Stimulated activated CD4-positive, alpha-beta T cell treated with anti-CD3 and anti-CD28 coated beads, TNF-alpha, amount 100 ng/mL, for 24 hours (primary cell): ENCODE measurements at places on chromosomes 5 and 9.

DNA sequence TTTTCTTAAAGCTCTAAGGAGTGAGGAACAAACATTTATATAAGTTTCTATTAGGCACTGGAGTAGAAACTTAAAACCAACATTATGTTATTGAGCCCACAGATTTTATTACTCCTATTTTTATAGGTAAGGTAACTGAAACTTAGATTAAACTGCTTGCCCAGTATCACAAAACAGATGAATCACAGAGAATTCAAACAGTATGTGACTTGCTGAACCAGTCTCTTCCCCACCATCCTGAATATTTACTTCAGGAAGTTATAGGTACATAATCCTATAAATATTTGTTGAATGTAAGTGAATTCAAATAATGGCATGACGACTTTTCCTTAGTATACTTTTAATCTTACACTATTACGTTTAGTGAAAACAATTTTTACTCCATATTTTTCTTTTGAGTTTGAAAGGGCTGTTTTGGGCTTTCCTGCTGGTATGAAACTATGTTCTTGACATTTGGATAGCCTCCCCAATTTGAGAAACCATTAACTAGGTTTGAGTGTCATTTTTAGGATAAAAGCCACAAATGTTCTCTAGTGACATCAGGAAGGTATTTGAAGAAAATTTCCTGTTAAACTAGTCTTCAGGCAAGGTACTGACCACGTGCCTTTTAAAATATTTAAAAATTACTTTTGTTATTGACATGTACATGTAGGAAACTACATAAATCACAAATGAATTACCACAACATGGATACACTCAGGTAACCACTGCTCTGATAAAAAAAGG is 39.3 kb downstream of the PRRC1 start:
- no peak for DNase-seq

GRCh38 chr9:112605518-112605917 is 112.4 kb downstream of the INIP start:
- DNase-seq = no peak

DNA sequence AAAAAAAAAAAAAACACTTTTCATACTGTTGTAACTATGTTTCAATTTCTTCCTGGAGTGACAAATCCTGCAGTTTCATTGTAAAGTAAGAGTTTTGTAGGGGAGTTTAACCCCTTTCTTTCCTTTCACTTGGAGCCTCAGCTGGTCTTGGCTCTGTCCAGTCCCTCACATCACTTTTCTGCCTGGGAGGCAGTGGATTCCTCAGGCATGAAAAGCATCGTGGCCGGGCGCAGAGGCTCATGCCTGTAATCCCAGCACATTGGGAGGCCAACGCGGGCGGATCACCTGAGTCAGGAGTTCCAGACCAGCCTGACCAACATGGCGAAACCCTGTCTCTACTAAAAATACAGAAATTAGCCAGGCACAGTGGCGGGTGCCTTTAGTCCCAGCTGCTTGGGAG is 45.6 kb upstream of the MYO10 start:
- DNase-seq = no peak

DNA sequence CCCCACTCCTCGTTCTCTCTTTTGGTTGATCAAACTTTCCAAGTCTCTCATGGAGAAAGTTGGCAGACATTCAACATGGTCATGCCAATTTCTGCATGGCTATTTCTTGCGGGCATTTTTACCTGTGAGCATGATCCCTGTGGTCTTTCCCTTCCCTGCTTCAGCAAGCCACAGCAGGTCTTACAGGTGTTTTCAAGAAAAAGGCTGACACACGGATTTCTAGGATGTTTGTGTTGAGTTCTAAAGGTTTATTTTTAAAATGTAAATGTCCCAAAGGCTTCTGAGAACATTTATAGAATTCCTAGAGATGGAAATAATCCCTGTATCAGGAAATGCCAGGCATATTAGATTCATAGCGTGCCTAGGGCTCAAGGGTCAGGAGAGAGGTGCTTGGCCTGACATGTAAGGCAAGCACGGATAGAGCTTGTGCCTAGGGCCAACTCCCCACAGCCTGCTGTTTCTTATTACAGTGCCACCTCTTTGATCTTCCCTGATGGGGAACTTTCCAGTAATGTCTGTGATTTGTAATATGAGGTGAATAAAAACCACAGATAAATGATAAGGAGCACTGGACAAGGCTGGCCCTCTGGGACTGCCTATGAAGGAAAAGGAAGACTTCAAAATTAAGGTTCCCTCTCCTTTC is 79.8 kb downstream of the MUSK start:
- DNase-seq = no peak

GRCh38 chr9:5364294-5365024 is 24.8 kb upstream of the RLN1 start:
- DNase-seq = no peak

DNA sequence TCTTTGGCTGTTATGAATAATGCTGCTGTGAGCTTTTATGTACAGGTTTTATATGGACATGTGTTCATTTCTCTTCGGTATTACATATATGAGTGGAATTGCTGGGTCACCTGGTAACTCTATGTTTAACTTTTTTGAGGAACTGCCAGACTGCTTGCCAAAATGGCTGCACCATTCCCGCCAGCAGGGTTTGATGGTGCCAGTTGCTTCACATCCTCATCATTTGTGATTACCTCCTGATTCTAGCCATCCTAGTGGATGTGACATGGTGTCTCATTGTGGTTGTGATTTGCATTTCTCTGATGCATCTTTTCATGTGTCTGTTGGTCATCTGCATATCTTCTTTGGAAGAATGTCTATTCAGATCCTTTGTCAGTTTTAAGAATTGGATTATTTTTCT is 10.7 kb downstream of the NANS start:
- no peak for DNase-seq

DNA sequence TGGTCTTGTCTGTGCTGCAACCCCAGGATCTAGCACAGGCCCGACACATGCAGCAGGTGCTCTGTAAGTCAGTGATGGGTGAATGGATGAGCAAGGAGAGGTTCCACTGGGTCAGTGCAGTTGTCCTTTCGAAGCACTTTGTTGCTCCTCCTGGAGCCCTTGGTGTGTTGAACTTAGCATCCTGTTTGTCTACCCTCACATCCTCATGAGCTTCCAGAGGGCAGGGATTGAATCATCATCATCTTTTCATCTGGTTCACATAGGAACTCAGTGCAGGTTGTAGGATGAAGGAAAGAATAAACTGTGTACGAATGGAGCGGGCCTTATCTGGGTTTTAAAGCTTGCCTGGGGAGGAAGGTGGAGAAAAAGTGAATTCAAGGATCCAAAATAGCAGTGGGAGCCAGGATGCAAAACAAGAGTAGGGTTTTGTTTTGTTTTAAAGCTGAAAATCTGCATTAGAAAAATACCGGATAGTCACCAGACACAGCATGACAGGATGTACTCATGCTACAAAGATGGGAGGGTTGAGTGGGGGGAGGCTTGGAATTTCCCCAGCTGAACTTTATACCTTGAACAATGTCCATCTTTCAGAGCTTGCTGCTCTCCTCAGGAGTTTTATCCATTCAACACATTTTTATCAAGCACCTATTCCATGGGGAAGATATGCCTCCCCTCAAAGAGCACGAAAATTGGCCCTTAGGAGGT is 55.8 kb downstream of the PTTG1 start:
- DNase-seq = no peak

- DNase-seq = no peak
These were observed 323.4 kb downstream of the KDM4C start for GRCh38 chr9:7081065-7081600.

DNA sequence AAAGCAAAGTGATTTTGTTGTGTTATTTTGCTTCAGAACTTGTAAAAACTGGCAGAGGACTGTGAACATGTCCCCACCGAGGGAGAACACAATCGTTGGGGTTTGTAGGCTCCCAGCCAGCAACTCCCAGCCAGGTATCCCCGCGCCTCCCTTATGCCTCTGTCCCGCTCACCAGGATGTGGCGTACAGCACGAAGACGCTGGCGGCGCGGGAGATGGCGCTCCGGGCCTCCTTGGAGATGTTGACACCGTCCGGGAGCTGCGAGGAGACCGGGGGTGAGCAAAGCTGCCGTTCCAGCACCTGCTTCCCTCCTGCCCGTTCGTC is 630 bp downstream of the POLE3 start:
- DNase-seq = no peak

DNA sequence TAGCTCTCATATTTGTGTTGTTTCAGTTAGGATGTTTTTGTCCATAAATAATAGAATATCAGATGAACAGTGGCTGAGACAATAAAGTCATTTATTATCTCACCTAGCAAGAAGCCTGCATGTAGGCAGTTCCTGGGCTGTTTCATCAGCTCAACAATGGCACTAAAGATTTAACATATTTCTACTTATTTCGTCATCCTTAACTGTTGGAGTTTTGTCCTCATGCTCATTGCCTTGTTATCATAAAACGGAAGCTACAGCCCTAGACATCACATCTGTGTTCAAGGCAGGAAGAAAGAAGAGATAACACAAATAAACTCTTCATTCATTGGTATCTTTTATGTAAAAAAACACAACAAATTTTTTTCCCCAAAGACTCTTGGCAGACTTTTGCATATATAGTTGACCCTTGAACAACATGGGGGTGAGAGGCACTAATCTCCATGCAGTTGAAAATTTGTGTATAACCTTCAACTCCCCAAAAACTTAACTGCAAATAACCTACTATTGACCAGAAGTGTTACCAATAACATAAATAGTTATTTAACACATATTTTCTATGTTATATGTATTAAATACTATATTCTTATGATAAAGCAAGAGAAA is 277.2 kb upstream of the ADRA1B start:
- DNase-seq = no peak

DNA sequence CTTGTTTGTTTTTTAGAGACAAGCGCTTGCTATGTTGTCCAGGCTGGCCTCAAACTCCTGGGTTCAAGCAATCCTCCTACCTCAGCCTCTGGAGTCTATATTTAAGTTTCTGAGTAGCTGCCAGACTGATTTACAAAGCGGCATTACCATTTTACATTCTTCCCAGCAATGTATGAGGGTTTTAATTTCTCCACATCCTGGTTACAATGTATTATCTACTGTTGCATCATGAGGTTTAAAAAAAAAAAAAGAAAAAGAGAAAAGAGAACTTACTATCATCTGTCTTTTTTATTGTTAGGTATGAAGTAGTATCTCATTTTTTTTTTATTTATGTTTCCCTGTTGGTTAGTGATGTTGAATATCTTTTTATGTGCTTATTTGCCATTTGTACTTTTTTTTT is 18.9 kb upstream of the CLINT1 start:
- DNase-seq = no peak

- no peak for DNase-seq
These were observed 59.5 kb downstream of the NUDT12 start for GRCh38 chr5:103503066-103503465.

DNA sequence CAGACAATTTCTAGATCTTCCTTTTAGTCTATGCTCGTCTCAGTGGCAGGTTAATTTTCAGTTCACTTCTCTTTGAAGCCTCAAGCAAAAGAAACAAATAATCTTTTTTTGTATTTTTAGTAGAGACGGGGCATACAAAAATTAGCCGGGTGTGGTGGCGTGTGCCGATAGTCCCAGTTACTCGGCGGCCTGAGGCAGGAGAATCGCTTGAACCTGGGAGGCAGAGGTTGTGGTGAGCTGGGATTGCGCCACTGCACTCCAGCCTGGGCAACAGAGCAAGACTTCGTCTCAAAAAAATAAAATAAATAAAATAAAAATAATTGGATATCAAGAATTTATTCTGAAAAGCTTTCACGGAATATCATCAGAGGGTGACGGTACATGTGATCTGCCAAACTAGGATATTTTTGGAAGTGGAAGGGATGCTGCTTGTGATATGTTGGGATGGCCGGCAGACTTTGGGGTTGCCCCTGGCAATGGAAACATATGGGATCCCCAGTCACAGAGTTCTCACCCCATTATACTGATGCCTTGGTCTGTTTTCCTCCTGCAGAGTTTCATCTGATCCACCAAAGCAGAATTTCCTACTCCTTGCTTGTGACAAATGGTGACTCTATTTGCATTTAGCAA is 7.6 kb upstream of the LCP2 start:
- DNase-seq = no peak

GRCh38 chr9:71861618-71862017 is 49.4 kb downstream of the ABHD17B start:
- DNase-seq = no peak

DNA sequence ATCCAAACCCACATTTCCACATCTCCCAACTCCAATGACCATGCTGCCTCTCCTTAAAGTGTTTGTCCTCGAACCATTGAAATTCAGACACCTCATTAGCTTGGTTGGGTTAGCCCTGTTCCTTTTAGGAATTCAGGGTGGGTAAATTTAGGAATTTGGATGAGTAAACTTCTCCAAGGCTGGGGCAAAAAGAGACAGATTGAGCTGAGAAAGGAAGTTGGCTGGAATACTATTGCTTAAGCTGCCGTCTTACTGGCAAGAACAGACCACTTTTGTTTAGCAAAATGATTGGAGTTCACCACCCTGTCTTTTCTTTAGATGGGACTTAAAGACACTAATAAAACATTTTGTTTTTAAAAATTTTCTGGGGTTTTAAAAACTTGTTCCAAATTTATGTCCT is 143.6 kb upstream of the GDNF start:
- no peak for DNase-seq

GRCh38 chr5:126793097-126793496 is 16.2 kb downstream of the LMNB1 start:
- DNase-seq = no peak

DNA sequence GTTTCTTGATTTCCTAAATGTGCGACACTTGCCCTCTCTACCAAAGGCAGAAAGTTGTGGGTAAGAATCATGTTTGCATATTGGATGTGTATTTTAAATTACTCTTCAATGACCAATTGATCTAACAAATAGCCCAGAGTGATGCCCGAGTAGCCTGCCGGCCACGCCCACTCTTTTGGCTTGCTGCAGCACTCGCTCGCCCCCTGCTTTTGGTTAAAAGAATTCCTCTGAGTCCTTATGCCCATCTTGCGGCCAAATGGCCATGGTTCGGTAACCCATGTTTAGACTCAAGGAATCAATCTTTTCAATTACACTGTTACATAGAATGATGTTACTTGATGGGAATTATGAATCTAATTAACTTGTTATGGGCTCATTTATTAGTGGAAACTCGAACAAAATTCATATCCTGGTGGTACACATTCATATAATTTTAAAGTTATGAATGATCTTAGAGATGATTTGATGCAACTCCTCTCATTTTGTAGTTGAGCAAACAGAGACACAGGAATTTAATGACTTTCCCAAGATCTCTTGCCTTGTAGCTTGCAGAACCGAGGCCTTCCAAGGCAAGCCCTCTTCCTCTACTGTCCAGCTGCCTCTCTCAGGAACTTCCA is 36.5 kb downstream of the PPIC start:
- DNase-seq = peak; percentile 7

DNA sequence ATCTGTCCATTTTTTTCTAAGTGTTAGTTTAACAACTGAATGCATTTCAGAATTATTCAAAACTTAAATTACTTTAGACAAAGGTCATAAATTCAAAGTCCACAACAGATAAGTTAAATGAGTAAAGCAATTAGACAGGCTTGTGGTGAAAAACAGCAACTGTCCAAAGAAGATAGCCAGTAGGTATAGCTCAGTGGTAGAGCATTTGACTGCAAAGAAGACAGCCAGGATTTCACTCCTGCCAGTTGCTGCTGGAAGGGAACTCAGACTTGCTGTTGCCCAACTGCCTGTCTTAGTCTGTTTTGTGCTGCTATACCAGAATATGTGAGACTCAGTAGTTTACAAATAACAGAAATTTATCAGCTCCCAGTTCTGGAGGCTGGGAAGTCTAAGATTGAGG is 10.0 kb downstream of the FANCC start:
- no peak for DNase-seq
